ENCODE measurements at places on chromosomes 2 and 18. TPM values are rescaled to one million over a fixed set of nuclear protein-coding genes. Genes with fewer than 3 reads are reported as not detected.

- no peaks in the 10 kb centered on the region for H3K27me3 ChIP-seq
- H3K4me3 ChIP-seq, result no peak overlapping the region
- no peak for DNase-seq
Observed at GRCh38 chr2:46872902-46873603, 42.6 kb downstream of the MCFD2 start.

RAD51AP2 gene
- total RNA-seq, result not detected

- no peaks in the 10 kb centered on the region for H3K27me3 ChIP-seq
- no peak overlapping the region for H3K27ac ChIP-seq
- no peaks in the 10 kb centered on the region for H3K4me1 ChIP-seq
- DNase-seq, result no peak
- H3K36me3 ChIP-seq, result no peaks in the 10 kb centered on the region
Observed at GRCh38 chr2:145910416-145910815, 1390.5 kb upstream of the ZEB2 start.

DNA sequence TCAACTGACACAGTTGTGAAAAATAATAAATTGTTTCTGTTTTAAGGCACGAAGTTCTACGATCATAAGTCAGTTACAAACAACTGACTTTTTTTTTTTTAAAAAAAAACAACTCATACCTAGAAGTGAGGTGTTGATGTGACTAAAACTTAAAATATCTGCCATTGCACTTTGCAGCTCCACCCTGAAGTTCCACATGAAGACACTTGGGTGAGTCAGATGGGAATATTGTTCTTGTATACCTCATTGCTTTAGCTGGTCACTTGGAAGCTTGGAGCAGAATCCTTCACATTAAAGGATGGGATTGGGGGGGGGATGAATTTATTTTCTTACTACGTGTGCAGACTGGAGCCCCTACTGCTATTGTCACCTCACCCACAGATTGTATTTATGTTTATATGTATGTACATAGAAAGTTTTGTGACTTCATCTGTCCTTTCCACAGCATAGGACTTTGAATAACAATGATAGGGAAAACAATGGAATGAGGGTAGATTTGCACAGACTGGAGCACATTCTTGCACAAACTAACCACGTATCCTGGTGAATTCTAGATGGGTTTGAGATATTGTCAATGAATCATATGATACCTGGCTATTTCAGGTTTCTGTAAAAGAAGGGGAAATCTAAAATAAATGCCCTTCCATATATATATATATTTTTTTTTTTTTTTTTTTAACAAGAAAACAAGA is 57.9 kb upstream of the ARHGAP15 start:
- H3K4me1 ChIP-seq, result peaks cover 9% of the 10 kb centered on the region
- H3K4me3 ChIP-seq, result no peak overlapping the region
- no peaks in the 10 kb centered on the region for H3K27me3 ChIP-seq
- no peaks in the 10 kb centered on the region for H3K36me3 ChIP-seq

- no peak for DNase-seq
- no peak overlapping the region for H3K27ac ChIP-seq
- H3K36me3 ChIP-seq, result no peaks in the 10 kb centered on the region
- no peak overlapping the region for H3K4me3 ChIP-seq
- no peaks in the 10 kb centered on the region for H3K4me1 ChIP-seq
Observed at GRCh38 chr2:4668381-4668780, 965.0 kb downstream of the DCDC2C start.

Data from Karpas-422 (cell line).